Stimulated activated CD4-positive, alpha-beta T cell treated with anti-CD3 and anti-CD28 coated beads, Interleukin-1b, Interleukin-23, amount 100 ng/mL, for 24 hours (primary cell): ENCODE measurements at places on chromosomes 13 and 19.

DNA sequence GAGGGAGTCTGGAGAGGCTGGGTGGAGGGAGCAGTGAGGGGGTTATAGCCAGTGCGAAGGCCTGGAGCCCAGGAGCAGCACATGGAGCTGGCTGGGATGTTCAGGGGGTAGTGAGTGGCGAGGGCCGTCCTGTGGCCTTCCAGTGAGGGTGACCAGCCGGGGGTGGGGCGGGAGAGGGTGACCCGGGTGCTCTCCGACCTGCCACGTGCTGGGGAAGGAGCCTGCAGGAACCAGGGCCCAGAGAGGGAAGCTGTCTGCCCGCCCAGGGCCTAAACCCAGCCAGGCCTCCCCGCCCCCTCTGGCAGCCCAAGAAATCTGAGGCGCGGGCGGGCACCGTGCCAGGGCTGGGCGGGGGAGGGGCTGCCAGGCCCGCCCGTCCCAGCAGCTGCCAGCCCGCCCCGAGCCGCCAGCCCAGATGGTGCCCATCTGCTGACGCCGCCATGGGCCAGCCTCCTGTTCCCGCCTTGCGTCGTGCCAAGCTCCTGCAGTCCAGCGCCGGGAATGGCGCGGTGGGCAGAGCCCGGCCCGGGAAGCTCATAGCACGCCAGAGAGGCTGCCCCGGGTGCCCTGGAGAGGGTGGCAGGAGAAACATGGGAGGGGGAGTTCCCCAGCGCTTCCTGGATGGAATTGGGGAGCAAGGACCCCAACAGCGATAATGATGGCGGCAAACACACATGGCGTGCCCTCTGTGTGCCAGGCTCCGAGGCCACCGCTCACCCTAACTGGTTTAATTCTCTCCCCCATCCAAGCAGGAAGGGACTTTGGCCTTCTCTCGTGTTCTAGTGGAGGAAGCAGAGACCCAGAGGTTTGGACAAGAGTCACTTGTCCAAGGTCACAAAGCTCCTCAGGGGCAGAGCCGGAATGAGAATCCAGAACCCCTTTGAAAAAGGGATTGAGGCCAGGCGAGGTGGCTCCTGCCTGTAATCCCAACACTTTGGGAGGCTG is 21.5 kb downstream of the NFIC start:
- no peak for DNase-seq

GRCh38 chr13:113186061-113186900 is 22.2 kb downstream of the PCID2 start:
- DNase-seq = no peak

- no peak for DNase-seq
Observed at GRCh38 chr19:32719611-32720059, at the start of gene TDRD12. Gene TDRD12, plus strand, starts transcription at chr19:32719767. Its CDS starts 306 bp downstream, at chr19:32720073.

DNA sequence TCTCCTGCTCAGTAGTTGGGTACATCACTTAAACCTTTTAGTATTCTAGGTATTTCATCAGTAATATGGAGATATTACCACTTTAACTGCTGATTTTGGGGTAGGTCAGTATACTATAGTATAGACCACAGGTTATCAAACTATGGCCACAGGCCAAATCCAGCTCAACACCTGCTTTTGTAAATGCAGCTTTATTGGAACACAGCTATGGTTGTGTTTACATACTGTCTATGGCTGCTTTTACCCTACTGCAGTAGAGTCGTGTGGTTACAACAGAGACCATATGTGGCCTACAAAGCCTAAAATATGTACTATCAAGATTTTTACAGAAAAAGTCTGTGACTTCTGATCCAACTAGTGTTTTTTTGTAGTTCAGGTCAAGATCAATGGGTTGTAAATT is 10.3 kb downstream of the COG6 start:
- DNase-seq = no peak

GRCh38 chr19:55384131-55384919 is at the start of gene TMEM238:
Gene TMEM238, minus strand, starts transcription at chr19:55384292. Its CDS starts 33 bp downstream, at chr19:55384259.
- DNase-seq = no peak

DNA sequence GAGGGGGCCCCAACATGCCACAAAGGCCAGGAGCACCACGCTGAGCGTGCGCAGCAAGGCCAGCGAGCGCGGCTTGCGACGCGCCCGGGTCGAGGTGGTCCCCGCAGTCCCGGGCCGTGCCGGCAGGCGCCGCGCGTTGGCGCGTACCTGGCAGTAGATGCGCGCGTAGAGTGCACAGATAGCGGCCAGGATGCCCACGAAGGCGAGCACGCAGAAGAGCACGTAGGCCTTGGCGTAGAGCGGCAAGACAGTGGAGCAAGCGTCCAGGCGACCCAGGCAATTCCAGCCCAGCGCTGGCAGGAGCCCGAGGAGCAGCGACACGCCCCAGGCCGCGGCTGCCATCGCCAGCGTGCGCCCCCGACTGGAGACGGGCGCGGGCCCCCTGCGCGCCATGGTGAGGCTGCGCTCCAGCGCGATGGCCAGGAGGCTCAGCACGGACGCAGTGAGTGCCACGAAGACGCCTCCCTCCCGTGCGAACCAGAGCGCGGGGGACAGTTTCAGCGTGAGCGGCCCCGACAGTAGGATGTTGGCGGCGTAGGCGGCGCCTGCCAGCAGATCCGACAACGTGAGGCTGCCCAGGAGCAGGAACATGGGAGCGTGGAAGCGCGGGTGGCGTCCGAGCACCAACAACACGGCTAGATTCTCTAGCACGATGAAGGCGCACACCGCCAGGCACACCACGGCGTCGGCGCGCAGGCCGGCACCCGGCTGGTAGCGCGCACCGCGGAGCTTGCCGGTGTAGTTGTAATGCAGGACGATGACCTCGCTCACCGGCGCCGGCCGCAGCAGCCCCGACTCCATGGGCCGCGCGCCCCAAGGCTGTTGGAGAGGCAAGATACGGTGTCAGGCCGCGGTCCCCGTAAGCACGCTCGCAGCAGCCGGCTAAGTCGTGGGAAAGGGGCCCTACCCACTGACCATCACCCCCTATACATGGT is 2.8 kb downstream of the S1PR5 start:
- DNase-seq = peak; percentile 27

DNA sequence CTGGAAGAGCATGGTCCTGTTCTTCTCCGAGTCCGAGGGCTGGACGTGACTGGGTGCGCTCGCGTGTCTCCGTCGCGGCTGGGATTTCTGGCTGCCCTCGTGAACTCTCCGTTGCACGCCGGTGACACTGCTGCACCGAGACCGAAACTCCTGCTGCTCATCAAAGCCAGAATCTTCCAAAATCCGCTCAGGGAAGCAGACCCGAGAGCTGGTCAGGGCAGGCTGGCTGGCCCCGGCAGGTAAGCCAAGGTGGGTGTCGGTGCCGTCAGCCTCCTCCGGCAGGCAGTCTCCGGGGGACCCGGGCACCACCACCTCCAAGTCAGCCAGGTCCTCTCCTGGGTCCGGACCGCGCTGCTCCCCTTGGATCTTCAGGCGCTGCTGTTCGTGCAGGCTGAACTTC is 119.9 kb downstream of the TBC1D4 start:
- no peak for DNase-seq

GRCh38 chr13:24124789-24125476 is 35.6 kb upstream of the SPATA13 start:
- no peak for DNase-seq
